ENCODE measurements at places on chromosomes 4 and X.

- DNase-seq, result no peak
Observed at GRCh38 chr4:102354671-102355454, 9.6 kb upstream of the SLC39A8 start.

DNA sequence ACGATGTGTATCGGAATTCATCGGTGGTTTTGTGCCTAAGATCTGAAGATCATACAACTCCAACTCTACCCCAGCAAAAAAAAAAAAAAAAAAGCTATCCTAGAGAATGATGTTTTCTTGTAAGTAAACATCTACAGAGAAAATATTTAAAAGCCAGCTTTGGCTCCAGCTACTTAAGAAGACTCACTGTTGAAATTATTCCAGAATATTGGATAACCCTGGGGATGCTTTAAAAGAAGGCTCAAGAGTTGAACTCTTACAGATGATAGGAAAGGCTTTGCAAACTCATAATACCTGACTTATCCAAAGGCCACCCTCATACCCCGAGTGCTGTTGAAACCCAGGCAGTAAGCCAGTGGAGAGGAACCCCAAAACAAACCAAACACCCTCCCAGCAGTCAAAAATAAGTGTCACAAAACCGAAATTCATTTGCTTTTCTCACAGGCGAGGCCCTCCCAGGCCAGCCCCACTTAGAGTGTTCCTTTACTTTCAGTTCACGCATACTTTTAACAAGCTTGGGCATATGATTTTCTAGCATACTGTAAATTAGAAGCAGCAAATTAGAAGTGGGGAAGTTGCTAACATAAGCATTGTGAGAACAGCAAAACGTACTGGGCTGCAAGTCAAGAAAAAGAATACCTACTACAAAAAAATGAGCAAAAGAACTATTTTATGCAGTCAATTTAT is 2.7 kb upstream of the AMELX start:
- DNase-seq, result no peak

- DNase-seq, result no peak
Observed at GRCh38 chr4:57020467-57021101, 41.9 kb downstream of the POLR2B start.

GRCh38 chr4:52618795-52619590 is 40.1 kb downstream of the USP46 start:
- no peak for DNase-seq

DNA sequence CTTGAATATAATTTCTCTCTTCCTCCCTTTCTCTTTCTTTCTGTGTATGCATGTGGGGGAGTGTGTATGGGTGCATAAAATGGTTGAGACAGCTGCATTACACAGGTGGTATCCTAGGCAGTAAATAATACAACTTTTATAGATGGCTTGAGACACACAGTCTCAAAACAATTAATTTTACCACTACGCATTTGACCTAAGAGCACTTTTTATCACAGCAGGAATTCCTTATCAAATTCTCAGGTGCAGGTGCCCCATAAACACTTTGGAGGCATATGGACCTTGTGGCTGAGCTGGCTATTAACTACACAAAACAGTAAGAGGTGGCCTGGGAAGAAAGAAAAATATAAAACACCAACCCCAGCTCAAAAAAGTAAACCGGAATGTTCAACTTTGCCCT is 91.3 kb downstream of the RASGEF1B start:
- no peak for DNase-seq

DNA sequence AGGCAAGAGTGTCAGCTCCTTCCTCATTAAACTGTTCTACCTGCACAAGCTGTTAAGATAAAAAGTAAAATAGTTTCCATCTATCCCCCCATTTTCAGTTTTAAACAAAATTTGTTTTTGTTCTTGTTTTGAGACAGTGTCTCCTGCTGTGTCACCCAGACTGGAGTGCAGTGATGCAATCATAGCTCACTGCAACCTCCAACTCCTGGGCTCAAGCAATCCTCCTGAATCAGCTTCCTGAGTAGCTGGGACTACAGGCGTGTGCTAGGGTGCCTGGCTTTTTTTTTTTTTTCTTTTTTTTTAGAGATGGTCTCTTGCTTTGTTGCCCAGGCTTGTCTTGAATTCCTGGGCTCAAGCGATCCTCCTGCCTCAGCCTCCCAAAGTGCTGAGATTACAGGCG is 105.4 kb downstream of the HS6ST2 start:
- no peak for DNase-seq

DNA sequence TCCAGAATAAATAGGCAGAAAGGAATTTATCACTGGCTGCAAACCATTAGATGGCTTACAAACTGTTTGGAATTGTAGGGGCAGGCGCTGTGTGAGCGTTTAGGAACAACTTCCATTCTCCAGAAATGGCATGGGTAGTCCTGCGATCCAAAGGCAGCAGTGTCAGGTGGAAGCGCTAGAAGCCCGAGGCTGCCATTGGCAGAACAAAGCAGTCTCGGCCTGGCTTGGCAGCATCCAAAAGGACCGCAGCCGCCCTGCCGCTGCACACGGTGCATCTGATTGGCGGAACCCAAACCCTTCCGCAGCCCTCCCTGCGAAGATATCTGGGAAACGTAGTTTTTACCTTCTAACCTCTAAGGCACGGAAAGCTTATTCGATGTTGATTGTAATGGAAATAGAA is 23.6 kb upstream of the YTHDC1 start:
- DNase-seq, result peak; percentile 61

GRCh38 chr4:95362906-95363558 is 185.7 kb downstream of the UNC5C start:
- no peak for DNase-seq

- no peak for DNase-seq
Observed at GRCh38 chrX:37817176-37817575, 30.2 kb downstream of the DYNLT3 start.

DNA sequence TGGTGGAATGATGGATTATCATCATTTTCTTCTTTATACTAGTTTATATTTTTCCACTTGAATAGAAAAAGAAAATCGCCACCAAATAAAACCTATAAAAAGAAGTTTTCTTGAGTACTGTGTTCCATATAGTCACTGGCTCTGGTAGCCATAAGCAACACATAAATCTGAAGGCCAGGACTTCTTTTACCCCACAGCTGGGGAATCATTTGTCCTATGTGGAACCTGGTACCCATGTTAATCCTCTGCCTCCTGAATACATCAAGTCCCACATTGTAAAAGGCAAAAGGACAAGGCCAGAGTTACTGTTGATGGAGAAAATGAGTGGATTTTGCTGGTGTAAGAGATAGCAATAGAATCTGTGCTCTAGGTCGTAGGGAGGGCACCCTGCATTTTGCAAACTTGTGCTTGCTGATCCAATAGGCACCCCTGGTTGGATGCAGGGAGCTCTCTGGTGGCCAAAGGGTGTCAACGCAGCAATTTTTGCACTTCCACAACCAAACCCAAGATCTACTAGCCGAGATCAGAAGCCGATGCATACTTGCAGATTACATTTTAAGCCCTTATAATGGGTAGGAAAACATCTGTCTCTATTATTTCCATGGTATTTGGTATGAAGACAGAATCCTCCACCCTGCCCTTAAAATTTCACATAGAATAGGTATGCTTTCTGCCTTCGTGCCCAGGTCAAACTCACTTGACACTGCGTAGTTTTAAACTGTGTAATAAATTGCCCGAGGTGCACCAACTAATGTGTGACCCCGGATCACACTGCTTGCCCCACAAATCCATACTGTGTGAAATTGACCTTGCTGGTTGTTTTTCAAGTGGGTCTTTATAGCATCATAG is 146.2 kb upstream of the SCML1 start:
- DNase-seq, result peak; percentile 48

- no peak for DNase-seq
Observed at GRCh38 chr4:132587626-132588025, 561.5 kb upstream of the PCDH10 start.

DNA sequence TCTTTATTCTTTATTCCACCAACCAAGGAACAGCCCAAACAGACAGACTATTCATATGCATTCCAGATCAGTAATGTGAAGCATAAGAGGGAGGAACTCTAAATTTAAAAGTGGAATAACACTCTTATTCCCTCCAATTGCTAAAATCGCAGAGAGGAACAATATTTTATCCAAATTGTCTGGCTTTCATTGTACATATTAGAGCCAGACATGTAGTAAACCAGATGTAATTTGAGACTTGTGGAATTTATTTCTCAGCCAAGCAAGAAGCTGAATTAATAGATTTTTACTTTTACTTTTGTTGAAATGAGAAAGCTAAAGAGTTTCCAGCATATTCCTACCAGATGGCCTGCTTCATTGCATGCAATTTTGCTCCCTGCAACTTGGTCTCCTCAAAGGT is 674.6 kb upstream of the SLIT2 start:
- no peak for DNase-seq

DNA sequence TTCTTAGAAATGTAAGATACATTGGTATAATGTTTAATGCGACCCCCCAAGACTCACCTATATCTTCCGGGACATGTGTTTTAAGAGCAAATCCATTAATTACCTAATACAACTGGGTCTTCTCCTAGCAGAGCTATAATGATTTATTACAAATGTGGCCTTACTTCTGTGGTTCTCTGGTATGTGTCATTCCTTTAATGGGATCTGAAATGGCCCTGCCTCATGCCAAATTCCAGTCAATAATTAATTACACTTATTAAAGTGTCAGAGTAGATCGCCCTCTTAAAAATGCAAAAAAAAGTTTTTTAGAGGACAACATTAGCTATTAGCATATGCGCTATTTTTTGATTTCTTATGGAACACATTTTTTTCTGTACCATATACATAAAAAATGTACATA is 17.0 kb downstream of the HPSE start:
- DNase-seq, result no peak

DNA sequence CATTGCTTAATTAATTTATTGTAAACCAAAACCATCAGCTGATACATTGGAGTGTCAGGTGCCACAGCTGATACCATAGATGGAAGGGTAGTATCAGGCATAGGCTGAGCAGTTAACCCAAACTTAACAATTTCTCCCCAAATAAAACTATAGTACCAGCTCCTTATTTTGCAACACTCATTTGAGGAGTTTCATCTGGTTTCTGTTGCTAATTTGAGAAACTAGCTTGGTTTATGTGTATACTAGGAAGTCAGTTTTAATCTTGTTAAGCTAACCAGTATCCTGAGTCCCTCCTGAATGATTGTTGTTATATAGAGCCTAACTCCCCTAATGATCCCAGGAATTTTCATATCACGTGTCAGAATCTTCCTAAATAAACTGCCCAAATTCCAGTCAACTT is 12.7 kb downstream of the DCAF16 start:
- DNase-seq, result no peak

DNA sequence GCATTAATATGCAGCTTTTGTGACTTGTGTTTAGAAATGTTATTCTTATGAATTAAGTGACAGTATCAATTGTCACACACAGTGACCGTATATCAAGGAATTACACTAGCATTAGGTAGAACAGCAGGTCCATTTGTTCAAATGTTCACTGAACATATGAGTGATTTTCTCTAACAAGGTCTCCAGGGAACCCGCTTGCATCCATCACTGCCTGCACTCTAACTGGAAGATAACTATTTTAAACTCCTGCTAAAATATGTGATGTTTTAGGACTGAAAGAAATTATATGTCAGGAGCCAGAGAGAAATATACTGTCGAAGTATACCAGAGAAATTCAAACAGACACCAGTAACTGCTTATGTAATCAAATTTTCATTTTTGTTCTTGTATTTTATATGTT is 1395.7 kb downstream of the PCDH18 start:
- no peak for DNase-seq

GRCh38 chrX:3527166-3527565 is 180.7 kb upstream of the MXRA5 start:
- DNase-seq, result no peak

- peak; percentile 18 for DNase-seq
Observed at GRCh38 chrX:49879656-49880277, 483 bp downstream of the USP27X start.

DNA sequence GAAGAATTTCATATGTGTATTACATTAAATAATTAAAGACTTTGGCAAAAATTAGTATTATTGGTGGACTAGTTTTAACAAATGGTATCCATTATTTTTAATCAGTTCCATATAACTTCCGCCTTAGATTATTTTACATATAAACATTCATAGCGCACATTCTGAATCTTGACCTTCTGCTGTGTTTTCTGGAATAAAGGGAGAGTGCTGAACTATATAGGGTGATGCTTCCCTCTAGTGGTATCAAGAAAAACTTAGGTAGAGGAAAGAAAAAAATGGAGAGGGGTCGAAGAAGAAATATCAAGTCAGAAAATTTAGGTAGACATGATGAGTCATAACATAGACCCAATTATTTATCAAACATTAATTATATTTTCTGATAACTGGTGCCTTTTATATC is 155.6 kb upstream of the PACRGL start:
- no peak for DNase-seq

DNA sequence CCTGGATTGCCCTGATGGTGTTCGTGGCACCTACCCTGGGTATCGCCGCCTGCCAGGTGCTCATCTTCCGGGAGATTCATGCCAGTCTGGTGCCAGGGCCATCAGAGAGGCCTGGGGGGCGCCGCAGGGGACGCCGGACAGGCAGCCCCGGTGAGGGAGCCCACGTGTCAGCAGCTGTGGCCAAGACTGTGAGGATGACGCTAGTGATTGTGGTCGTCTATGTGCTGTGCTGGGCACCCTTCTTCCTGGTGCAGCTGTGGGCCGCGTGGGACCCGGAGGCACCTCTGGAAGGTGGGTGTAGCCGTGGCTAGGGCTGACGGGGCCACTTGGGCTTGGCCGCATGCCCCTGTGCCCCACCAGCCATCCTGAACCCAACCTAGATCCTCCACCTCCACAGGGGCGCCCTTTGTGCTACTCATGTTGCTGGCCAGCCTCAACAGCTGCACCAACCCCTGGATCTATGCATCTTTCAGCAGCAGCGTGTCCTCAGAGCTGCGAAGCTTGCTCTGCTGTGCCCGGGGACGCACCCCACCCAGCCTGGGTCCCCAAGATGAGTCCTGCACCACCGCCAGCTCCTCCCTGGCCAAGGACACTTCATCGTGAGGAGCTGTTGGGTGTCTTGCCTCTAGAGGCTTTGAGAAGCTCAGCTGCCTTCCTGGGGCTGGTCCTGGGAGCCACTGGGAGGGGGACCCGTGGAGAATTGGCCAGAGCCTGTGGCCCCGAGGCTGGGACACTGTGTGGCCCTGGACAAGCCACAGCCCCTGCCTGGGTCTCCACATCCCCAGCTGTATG is 1.8 kb downstream of the AVPR2 start:
- DNase-seq, result no peak

DNA sequence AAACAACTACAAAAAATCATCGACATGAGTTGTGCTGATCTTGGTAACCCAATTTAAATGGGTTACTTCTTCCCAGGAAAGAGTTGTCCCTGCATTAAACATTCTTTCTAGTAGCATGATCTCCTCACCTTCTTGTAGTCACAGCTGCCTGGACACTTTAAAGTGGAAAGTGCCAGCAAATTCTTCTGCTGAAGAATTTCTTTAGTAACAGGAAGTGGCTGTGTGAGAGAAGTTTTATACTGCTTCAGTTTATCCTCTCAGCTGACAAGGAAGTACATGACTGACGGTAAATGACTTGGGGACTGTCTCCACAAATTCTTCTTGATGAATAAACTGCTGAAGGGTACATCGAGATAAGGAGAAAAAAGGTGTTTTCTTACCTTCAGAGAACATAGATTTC is 18.2 kb upstream of the TNIP3 start:
- DNase-seq, result no peak

- no peak for DNase-seq
Observed at GRCh38 chrX:109596015-109596414, 29.0 kb downstream of the KCNE5 start.

- no peak for DNase-seq
Observed at GRCh38 chr4:150032541-150032940, 45.7 kb upstream of the DCLK2 start.

GRCh38 chr4:147860960-147861359 is 129.1 kb downstream of the ARHGAP10 start:
- DNase-seq, result no peak

- no peak for DNase-seq
Observed at GRCh38 chr4:182085051-182085480, 158.1 kb upstream of the TENM3 start.

- no peak for DNase-seq
Observed at GRCh38 chr4:95910749-95911148, 70.9 kb downstream of the PDHA2 start.

All from stimulated activated CD4-positive, alpha-beta T cell treated with anti-CD3 and anti-CD28 coated beads, Interleukin-2, amount 100 ng/mL, for 24 hours (primary cell).